Tibial nerve (tissue), 4 donors: ENCODE measurements at places on chromosomes 11 and 22.

DNA sequence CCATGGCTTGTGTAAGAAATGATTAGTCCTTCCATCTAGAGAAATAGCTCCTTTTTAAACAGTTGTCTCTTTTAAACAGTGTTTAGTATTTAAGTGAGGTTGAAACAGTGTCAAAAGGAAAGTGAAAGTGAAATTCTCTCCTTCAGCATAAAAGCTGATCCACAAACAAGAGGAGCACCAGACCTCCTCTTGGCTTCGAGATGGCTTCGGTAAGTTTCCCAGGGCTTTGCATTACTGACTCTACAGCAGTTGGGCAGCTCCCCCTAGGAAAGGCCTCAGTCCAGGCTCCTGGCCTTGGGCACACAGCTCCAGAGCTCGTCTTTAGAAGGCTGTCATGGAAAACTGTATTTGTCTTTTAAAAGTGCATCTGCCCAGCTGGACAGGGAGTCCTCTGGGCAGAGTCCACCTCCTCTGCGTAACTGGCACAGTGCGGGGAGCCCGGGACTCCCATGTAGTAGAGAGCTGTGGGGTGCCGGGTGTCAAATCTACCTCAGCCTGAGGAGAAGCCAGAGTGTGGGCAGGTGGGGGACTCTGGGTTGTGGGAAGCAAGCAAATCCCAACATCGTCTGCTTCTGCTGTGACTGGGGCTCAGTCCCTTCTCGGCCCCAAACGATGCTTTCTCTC lies at the start of gene PLAAT4:
TSS of gene PLAAT4 (plus strand) at position 140 of the 624 bp plus-strand sequence. CDS start at position 201, 61 bp downstream.
- peak; percentile 33 for DNase-seq

DNA sequence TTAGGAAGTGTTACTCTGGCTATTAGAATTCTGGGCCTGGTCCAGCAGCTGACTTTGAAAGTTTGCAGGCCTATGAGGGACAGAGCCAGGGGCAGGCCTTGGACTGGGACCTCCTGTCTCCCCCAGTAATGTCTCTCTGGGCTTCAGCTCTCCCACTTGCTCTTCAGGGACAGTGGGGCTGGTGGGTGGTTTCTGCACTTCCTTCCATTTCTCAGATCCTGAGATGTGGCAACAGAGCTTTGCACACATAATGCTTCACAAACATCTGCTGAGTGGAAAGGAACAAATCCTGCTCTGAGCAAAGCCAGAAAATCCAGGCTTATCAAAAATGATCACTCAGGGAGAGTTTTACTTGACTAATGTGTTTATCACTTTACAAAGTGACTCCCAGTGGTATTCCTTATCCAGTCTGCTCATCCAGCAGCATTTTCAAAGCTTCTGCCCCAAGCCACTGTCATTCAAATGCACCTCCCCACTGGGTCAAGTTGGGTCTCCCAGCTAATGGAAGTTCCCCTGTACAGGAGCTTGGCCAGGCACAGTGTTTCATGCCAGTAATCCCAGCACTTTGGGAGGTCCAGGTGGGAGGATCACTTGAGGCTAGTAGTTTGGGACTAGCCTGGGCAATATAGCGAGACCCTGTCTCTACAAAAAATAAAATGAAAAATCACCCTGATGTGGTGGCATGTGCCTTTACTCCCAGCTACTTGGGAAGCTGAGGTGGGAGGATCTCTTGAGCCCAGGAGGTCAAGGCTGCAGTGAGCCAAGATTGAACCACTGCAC lies 13.5 kb upstream of the OSBP2 start:
- DNase-seq, result no peak

DNA sequence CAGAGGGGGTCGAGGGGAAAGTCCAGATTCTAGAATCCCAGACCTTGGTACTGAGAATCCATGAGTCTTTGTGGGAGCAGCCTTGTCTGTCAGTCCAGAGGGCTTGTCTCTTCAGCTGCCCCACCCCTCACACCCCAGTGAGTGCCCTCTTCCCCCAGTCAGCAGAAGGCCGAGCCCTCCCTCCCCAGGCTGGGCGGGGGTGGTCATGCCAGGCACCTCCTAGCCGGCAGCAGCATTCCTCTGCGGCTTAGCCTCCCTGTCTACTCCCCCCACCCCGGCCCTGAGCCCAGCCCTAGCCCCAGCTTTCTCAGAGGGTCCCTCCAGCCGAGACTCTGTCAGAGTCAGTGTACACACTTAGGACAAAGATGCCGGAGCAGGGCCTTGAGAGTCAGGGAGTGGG lies 4.6 kb downstream of the SOX10 start:
- no peak for DNase-seq

DNA sequence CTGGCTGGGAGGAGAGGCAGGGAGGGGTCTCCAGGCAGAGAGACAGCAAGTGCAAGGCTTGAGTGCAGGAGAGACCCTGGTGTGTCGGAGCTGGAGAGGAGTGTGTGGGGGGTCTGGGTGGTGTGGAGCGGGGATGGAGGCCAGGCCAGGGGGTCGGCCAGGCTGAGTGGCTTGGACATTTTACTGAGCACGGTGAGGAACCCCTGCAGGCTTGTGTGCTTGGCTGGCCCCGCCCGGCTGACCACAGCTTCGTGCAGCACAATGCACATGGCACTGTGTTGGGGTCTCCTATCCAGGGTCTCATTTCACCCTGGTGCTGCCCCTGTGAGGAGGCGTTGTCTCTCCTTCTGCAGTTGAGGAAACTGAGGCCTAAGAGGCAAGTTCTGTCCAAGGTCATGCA lies 5.6 kb downstream of the MYEOV start:
- DNase-seq, result no peak

DNA sequence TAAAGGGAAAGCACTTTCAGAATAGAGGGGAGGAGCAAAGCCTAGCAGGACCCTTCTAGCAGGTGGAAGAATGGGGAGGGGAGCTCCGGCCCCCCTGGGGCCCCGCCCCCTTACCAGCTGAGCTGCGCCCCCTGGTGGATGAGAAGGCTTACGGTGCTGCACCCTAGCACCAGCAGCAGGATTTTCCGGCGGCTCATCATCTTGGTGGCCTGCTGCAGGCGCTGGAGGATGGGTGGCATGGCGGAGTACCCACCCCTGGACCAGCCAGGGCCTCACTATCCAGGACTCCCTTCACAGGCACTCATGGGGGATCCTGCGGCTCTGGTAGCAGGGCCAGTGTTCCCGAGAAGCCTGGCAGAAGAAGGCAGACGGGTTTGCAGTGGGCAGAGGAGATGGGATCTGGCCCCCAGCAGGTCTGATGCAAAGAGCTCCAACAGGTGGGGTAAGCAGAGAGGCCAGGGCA lies 3.8 kb downstream of the GAL3ST3 start:
- peak; percentile 64 for DNase-seq

DNA sequence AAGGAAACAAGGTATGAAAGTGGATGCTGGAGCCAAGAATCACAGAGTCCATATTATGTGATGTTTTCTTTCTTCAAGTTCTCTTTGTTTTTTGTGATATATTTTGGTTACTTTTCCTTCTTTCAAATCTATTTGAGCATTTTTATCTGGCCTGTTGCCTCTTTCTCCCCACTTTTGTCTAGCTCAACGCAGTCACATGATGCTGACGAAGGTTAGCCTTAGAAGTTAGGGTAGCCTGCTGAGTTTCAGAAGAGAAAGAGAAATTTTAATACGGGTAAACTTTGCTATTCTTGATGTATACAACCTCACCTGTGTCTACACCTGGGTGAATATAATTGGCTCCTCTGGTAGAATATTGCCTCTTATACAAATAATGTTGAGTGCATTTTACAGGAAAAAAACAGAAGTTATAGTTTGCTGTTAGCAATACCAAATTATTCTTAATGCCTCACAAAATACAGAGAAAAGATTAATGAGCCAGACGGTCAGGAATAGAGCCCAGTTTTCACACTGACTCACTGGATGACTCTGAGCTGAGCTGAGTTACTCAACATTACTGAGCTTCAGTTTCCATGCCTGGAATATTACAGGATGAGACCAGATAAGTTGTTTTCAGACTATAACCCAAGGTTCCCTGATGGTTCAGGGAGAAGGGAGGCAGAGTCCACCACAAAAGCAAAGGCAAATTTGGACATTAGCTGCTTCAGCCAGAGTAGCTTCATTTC lies 161.6 kb upstream of the BDNF start:
- DNase-seq, result no peak

- no peak for DNase-seq
Measured at GRCh38 chr11:59551659-59552521, 40.6 kb downstream of the OR4D9 start.

DNA sequence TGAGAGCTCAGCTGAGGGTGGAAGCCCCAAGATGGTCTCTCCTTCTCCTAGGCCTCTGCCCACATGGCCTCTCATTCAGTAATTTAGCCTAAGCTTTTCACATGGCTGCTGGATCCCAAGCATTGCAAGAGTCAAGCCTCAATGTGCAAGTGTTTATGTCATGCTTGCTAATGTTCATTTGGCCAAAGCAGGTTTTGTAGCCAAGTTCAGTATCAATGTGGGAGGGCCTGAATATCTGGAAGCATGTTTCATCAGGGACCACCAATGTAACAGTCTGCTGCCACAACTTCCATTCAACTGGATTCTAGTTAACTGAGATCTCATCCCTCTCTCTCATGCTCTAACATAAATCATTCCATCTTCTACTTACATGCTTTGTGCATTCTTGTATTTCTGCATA lies 8.5 kb upstream of the SYTL2 start:
- no peak for DNase-seq
